Neuronal stem cell (in vitro differentiated cells): ENCODE measurements at places on chromosomes 2 and 18.

- no peak for DNase-seq
Observed at GRCh38 chr2:72081451-72081850, 66.2 kb downstream of the CYP26B1 start.

DNA sequence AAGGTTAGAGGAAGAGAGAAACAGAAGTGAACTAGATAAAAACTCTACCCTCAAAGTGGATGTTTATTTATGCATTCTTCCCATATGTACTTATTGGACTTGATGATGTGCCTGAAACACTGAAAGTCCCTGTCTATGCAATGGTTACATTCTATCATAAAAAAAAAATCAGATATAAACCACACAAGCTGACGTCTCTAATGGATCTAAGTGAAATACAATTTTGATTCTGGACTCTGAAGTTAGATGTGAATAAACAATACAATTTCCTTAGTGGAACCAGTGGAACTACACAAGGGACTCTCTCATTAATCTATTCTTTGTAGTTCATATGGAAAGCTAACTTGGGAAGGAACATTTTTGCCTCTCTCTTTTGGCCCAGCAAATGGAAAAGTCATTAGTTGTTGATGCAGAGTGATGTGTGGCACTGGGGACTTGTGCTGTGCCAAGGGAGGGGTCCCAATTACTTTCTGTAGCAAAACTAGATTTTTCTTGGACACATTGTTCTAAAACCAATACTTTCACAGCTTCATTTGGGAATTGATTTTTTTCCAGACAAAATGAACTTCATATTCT, 376.8 kb downstream of the TRIB2 start:
- no peak for DNase-seq

GRCh38 chr2:197786010-197786877, 1.1 kb upstream of the BOLL start:
- DNase-seq: peak; percentile 24

GRCh38 chr2:109398366-109399015, 215.3 kb downstream of the SEPTIN10 start:
- no peak for DNase-seq

- no peak for DNase-seq
Observed at GRCh38 chr2:84041506-84041905, 417.6 kb downstream of the SUCLG1 start.

DNA sequence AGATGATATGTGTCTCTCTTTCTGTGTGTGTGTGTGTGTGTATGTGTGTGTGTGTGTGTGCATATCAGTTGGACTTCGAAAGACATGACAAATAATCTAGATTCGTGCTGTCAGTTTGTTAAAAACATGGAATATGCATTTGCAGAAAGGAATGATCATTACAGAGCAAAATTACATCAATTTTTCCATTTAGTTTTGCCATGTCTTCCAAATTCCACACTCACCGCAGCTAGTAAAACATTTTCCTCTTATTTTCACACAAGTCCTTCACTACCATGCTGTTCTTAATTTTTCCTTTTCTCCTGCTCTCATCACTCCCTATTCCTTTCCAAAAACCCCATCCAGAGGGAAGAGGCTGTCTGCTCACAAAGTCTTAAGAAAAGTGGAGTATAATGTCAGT, 1191.4 kb upstream of the SLC39A10 start:
- DNase-seq: no peak
